ENCODE measurements at places on chromosomes 4 and X. TPM values are rescaled to one million over a fixed set of nuclear protein-coding genes. Genes with fewer than 3 reads are reported as not detected.

The CDS1 gene
- total RNA-seq = 0.05 TPM

The UGT8 gene
- total RNA-seq = not detected

The TBC1D9 gene
- 50.2 TPM for total RNA-seq

The MND1 gene
- 1.8 TPM for total RNA-seq

The DCHS2 gene
- total RNA-seq = not detected

The NHS gene
- total RNA-seq = 1.4 TPM

The AVPR2 gene
- not detected for total RNA-seq

The SLC7A11 gene
- total RNA-seq = 34.4 TPM

The PNCK gene
- total RNA-seq = 0.59 TPM

The PDGFC gene
- total RNA-seq = 140 TPM

The CXCL5 gene
- 9.1 TPM for total RNA-seq

The DCAF4L1 gene
- total RNA-seq = 0.23 TPM

The HERC3 gene
- 18.4 TPM for total RNA-seq

The TMEM35A gene
- 4.2 TPM for total RNA-seq

The YY2 gene
- 2.1 TPM for total RNA-seq

The CLNK gene
- not detected for total RNA-seq

The GYG2 gene
- 15.4 TPM for total RNA-seq

The BTC gene
- total RNA-seq = under 0.01 TPM

The PNMA3 gene
- 0.89 TPM for total RNA-seq

The IL1RAPL2 gene
- not detected for total RNA-seq

The TBC1D8B gene
- 36.2 TPM for total RNA-seq

The TBC1D1 gene
- 48.7 TPM for total RNA-seq

The VCX gene
- total RNA-seq = not detected

The PDE5A gene
- 25.5 TPM for total RNA-seq

The GCNA gene
- total RNA-seq = 3.0 TPM

The UCP1 gene
- not detected for total RNA-seq

The SPP1 gene
- total RNA-seq = 3.3 TPM

The IL2 gene
- total RNA-seq = not detected

The SPACA5 gene
- total RNA-seq = not detected

The TREX2 gene
- 1.8 TPM for total RNA-seq

The DGKK gene
- not detected for total RNA-seq

The CPE gene
- total RNA-seq = 8.0 TPM

Data from smooth muscle cell of the umbilical artery (primary cell).